Stimulated activated CD4-positive, alpha-beta T cell treated with anti-CD3 and anti-CD28 coated beads, Interleukin-4, amount 100 ng/mL, for 1 hour (primary cell): ENCODE measurements at places on chromosomes 3 and 15.

DNA sequence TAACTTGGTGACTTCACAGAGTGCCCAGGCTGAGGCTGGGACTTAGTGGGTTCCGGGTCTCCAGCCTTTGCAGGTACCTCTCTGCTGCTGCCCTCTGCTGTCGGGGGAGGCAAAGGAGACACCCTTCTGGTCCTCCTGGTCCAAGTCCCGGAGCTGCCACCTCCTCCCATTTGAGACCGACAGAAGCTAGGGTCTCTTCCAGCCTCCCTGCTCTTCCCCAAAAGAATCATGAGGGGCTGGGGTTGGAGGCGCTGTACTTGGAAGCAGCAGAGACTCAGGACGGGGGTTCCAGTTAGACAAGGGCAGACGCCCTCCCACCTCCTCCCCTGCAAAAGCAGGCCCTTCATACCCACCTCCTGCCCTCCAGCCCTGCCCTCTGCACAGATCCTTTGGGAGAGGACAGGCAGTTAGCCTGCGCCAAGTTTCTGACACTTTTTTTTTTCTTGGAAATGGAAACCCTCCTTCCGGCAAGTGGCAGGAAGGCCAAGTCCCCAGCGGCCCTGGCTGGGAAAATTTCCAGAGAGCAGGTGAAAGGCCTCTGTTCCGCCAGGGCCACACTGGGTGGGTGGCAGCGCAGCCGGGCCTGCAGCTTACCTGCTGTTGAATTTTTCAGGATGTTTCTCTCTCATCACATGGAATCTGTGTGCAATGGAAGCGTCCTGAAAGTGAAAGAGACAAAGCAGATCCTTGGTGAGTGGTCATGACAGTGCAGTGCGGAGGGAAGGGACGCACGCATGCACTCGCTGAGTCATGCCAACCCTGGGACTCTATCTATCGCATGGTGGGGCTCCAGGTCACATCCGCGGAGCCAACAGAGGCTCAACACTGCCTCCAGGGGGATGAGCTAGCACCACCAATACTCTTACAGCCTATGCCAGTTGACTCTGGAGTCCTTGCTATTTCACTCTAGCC lies 119.9 kb downstream of the DGKG start:
- peak; percentile 56 for DNase-seq

DNA sequence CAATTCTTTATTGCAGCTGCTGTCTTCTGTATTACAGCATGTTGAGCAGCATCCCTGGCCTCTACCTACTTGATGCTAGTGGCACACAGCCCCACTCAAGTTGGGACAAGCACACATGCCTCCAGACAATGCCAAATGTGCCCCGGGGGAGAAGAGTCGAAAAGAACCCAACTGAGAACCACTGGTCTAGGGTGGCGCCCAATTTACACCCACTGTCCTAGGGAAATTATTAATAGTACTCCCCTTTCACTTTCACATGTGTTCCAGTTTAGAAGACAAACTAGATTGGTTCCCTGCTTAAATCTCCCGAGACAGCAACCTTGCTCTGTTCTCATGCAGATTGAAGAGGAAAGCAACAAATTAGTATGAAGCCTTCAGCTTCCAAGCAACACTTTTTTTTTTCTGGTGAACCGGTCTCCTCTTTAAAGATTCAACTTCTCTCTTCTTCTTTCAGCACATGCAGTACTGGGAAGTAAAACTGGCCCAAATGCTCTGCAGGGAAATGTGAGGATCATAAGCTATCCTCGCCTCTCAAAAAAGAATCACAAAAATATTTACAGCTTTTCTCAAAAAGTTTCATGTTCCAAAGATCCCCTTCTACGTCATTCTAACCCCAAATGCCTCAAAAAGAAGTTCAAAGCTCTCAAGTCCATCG lies 823.9 kb upstream of the CFAP20DC start:
- DNase-seq: no peak

- DNase-seq: no peak
These were observed 33.8 kb downstream of the TXNRD3 start for GRCh38 chr3:126621171-126621570.

GRCh38 chr3:9623148-9623547 lies 26.2 kb upstream of the MTMR14 start:
- no peak for DNase-seq

GRCh38 chr15:68469162-68470048 lies 37.4 kb upstream of the ITGA11 start:
- no peak for DNase-seq

DNA sequence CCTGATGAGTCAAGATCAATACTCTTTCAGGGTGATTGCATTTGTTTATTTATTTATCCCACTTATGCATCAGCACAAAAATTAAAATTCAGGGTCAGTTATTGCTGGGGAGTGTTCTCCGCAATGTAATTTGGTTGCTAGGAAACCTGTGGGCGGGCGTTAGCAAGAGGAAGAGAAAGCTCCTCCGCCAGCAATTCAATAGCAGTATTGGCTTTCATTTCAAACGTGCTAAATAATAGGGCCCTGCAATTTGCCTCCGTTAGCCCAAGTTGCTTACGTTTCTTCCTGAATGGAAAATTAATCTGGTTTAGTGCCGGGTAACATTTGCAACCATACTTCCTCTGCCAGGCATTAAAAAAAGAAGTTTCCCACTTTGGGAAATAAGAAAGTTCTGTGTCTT lies 35.5 kb upstream of the PLCL2 start:
- peak; percentile 57 for DNase-seq

DNA sequence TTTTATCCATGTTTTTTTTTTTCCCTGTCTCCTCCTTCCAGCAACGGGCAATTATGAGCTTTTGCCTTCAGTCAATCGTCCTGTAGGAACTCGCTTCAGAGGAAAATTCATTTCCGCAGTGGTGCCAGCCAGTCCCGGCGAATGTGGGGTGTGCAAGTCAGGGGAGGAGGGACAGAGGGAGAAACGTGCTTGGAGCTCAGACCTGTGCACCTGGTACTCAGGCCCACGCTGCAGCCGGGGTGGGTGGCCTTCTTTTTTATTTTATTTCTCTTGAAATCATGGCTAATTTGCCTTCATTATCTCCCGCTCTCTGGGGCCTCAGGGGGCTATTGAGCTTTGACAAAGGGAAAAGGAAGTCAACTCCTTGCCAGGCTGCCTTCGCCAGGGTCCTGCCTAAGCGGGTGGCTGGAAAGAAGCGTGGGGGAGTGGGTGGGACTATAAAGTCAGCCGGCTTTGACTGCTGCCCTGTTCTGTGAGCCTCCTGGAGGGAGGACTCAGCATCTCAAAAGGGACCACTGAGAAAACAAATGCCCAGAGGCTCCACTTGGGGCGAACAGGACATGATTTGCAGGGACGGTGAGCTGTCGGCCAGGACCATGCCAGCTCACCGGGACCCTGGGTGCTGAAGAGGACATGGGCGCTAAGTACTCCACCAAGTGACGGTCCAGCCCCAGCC lies 5.5 kb downstream of the GRIP2 start:
- DNase-seq: no peak

GRCh38 chr3:183172051-183172639 lies 9.6 kb upstream of the LAMP3 start:
- DNase-seq: no peak

GRCh38 chr3:137765310-137766033 lies 1.4 kb downstream of the SOX14 start:
- DNase-seq: no peak

- DNase-seq: no peak
These were observed 200.5 kb downstream of the ITPR1 start for GRCh38 chr3:4693620-4694019.

GRCh38 chr3:32117320-32117719 lies 10.9 kb downstream of the GPD1L start:
- no peak for DNase-seq
